ENCODE measurements at places on chromosomes 16 and 17.

GRCh38 chr16:81151648-81152310 is 55.6 kb upstream of the GCSH start:
- no peaks in the 10 kb centered on the region for H3K4me1 ChIP-seq
- DNase-seq, result no peak
- no peaks in the 10 kb centered on the region for H3K36me3 ChIP-seq
- H3K27ac ChIP-seq, result no peak overlapping the region
- H3K27me3 ChIP-seq, result no peaks in the 10 kb centered on the region
- H3K4me3 ChIP-seq, result no peak overlapping the region

GRCh38 chr17:57249520-57249919 is 6.8 kb upstream of the MSI2 start:
- no peak overlapping the region for H3K27ac ChIP-seq
- no peaks in the 10 kb centered on the region for H3K36me3 ChIP-seq
- DNase-seq, result no peak
- H3K4me3 ChIP-seq, result no peak overlapping the region
- no peaks in the 10 kb centered on the region for H3K27me3 ChIP-seq

DNA sequence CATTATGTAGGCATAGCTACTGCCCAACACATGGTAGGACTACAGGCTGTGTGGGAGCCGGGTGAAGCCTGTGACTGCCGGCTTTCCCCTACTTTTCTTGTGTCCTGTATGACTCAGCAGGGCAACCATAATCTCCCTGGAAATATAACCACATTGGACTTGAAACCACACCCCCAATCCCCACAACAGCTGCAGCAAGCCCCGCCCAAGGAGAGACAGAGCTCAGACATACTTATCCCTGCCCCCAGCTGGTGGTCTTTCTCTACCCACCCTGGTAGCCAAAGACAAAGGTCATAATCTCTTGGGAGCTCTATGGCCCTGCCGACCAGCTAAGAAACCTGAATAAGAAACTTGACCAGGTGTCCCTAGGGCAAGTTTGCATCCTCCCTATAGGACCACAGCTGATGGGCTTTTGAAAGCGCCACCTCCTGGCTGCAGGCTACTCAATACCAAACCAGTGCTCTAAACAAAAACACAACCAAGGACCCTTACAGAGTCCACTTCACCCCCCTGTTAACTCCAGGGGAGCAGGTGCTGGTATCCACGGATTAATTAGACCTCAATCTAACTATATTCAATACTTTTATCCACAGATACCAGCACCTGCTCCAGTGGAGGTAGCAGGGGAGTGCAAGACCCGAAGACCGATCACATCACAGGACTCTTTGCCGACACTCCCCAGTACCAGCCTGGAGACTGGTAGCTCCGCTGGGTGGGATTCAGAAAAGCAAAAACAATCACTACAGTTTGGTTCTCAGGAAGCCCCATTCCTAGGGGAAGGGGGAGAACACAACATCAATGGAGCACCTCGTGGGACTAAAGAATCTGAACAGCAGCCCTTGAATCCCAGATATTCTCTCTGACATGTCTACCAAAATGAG is 91.2 kb downstream of the IRX5 start:
- H3K4me3 ChIP-seq, result no peak overlapping the region
- DNase-seq, result no peak
- H3K4me1 ChIP-seq, result no peaks in the 10 kb centered on the region
- H3K27me3 ChIP-seq, result peaks cover 4% of the 10 kb centered on the region
- H3K36me3 ChIP-seq, result no peaks in the 10 kb centered on the region
- no peak overlapping the region for H3K27ac ChIP-seq

DNA sequence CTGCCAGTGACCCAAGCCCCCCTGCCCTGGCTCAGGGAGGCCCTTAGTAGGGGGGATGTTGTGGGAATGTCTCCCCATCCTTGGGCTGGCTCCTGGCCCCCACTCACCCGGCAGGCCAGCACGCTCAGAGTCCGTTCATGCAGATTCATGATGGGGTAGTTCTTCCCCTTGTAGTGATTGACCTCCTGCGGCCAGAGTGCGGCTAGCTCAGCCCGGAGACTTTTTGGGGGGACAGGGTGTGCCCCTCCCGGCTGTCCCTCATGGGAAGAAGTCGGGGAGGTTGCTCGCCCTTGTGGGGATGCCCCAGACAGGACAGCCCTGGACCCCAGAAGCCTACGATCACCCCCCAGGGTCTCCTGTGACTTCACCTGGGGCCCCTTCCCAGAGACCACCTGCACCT is 4.0 kb downstream of the NPB start:
- no peak overlapping the region for H3K4me3 ChIP-seq
- H3K4me1 ChIP-seq, result peaks cover 8% of the 10 kb centered on the region
- DNase-seq, result no peak
- peaks cover 17% of the 10 kb centered on the region for H3K27me3 ChIP-seq

GRCh38 chr16:68920349-68920748 is 77.0 kb downstream of the TANGO6 start:
- H3K27ac ChIP-seq, result no peak overlapping the region
- no peaks in the 10 kb centered on the region for H3K36me3 ChIP-seq
- H3K4me1 ChIP-seq, result no peaks in the 10 kb centered on the region
- H3K27me3 ChIP-seq, result no peaks in the 10 kb centered on the region

- DNase-seq, result no peak
- H3K36me3 ChIP-seq, result peaks cover 13% of the 10 kb centered on the region
- H3K27me3 ChIP-seq, result no peaks in the 10 kb centered on the region
- H3K4me3 ChIP-seq, result no peak overlapping the region
- no peak overlapping the region for H3K27ac ChIP-seq
Measured at GRCh38 chr16:68190736-68191510, 45.0 kb downstream of the ESRP2 start.

GRCh38 chr17:57379237-57379894 is 123.0 kb downstream of the MSI2 start:
- peaks cover 35% of the 10 kb centered on the region for H3K4me1 ChIP-seq
- H3K27me3 ChIP-seq, result no peaks in the 10 kb centered on the region
- H3K27ac ChIP-seq, result peak overlapping the region; percentile 95
- no peak overlapping the region for H3K4me3 ChIP-seq
- DNase-seq, result peak; percentile 78
- H3K36me3 ChIP-seq, result no peaks in the 10 kb centered on the region

DNA sequence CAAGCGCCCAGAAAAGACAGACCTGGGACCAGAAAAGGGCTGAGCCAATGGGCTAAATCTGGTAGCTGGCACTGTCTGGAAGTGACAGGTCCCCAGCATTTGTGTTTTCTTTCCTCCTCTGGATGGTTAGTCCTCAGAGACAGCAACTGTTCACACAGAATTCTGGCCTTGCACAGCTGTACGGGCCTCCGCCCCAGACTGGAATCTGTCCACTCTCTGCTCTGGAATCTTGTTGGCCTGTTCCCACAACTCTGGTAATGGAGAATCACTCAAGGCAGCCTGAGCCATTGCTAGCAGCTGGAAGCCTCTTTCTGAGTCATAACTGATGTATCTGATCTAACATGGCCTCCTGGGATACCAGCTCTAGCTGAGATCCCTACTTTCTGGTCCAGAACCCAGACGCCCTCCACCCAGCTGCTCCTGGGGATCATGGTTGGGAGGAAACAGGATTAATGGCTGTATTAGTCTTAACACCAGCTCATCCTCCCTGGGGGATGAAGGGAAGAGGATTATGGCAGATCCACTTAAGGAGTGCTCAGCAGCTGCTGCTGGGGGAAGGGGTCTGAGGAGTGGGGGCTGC is 9.1 kb downstream of the ZNF668 start:
- no peak overlapping the region for H3K4me3 ChIP-seq
- no peaks in the 10 kb centered on the region for H3K27me3 ChIP-seq
- H3K36me3 ChIP-seq, result no peaks in the 10 kb centered on the region
- no peak for DNase-seq

DNA sequence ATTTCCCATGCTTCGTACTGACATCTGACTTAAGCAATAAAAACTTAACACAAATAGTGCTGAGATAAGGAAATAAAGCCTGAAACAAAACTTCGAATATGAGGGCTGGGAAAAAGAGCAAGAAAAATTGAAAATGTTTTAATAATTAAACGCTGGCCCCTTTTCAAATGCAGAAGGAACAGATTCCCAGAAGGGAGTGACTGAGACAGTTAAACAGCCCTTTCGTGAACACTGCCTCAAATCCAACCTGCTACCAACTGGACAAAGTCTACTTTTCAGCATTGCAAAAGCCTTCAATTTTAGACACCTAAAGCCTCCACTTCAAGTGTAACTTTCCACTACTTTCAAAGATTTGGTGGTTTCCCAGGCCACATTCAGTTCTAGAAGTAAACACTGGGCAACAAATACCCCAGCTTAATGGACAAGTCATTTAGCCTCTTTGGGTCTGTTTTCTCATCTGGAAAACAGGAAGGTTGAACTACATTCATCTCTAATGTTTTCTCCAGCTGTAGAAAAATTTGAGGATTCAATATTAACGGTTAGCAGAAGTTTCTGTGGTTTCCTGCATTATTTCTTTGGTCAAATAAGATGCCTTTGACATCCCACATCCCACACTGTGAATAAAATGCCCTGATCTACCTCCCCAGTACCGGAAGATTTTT is 11.8 kb downstream of the RFFL start:
- H3K4me1 ChIP-seq, result no peaks in the 10 kb centered on the region
- H3K27me3 ChIP-seq, result no peaks in the 10 kb centered on the region
- no peak for DNase-seq
- H3K36me3 ChIP-seq, result no peaks in the 10 kb centered on the region

DNA sequence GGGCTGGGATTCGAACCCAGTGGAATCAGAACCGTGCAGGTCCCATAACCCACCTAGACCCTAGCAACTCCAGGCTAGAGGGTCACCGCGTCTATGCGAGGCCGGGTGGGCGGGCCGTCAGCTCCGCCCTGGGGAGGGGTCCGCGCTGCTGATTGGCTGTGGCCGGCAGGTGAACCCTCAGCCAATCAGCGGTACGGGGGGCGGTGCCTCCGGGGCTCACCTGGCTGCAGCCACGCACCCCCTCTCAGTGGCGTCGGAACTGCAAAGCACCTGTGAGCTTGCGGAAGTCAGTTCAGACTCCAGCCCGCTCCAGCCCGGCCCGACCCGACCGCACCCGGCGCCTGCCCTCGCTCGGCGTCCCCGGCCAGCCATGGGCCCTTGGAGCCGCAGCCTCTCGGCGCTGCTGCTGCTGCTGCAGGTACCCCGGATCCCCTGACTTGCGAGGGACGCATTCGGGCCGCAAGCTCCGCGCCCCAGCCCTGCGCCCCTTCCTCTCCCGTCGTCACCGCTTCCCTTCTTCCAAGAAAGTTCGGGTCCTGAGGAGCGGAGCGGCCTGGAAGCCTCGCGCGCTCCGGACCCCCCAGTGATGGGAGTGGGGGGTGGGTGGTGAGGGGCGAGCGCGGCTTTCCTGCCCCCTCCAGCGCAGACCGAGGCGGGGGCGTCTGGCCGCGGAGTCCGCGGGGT is at the start of gene CDH1:
Gene CDH1 (plus strand): TSS at position 247 of the 684 bp plus-strand sequence. CDS start 124 bp downstream, at position 371.
- H3K27ac ChIP-seq, result no peak within 1 kb of the TSS
- H3K4me1 ChIP-seq, result no peaks in the 10 kb centered on the region
- DNase-seq, result no peak
- H3K4me3 ChIP-seq, result peak within 1 kb of the TSS; percentile 32

DNA sequence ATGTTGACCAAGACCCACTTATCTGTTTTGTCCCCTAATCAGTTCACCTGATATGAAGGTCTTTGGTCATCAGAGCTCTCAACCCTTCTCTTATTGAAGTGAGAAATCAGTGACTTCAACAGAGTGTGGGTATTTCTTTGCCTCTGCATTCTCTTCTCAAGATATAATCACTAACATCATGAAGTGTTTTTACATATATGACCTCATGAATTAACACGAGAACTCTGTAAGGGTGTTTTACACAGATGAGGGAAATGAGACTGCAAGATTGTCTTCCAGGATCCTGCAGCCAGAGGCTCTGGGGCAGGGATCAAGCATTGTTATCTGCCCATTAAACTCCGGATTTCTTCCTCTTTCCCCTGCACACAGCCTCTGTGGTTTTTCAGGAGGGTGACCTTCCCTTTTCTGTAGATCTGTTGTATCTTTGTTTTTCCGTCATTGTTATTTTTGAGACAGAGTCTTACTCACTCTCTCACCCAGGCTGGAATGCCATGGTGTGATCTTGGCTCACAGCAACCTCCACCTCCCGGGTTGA is 22.7 kb downstream of the LCMT1 start:
- no peak overlapping the region for H3K27ac ChIP-seq
- H3K27me3 ChIP-seq, result no peaks in the 10 kb centered on the region
- H3K36me3 ChIP-seq, result peaks cover 13% of the 10 kb centered on the region
- peaks cover 9% of the 10 kb centered on the region for H3K4me1 ChIP-seq
- no peak for DNase-seq
- no peak overlapping the region for H3K4me3 ChIP-seq

- H3K4me3 ChIP-seq, result no peak overlapping the region
- no peaks in the 10 kb centered on the region for H3K4me1 ChIP-seq
- no peak for DNase-seq
- H3K27ac ChIP-seq, result no peak overlapping the region
Measured at GRCh38 chr16:69111216-69111875, 5.9 kb downstream of the HAS3 start.
